ENCODE measurements at places on chromosomes 1 and 21.

DNA sequence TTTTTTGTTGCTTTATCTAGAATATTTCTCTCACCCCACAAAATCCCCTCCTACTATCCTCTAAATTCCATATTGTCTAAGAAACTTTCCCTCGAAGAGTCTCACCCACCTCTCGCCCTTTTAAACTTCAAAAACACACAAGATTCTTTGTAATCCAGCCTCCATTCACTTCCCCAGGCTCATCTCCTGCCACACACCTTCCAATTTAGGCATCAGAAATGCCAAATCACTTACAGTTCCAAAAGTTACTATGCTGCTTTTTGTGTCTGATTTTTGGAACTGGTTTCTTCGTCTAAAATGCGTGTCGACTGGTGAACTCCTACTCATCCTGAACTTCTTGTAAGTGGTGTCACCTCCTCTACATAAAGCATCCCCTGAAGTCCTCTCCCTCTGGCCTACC is 482.4 kb upstream of the CAMK1G start:
- no peak for DNase-seq

DNA sequence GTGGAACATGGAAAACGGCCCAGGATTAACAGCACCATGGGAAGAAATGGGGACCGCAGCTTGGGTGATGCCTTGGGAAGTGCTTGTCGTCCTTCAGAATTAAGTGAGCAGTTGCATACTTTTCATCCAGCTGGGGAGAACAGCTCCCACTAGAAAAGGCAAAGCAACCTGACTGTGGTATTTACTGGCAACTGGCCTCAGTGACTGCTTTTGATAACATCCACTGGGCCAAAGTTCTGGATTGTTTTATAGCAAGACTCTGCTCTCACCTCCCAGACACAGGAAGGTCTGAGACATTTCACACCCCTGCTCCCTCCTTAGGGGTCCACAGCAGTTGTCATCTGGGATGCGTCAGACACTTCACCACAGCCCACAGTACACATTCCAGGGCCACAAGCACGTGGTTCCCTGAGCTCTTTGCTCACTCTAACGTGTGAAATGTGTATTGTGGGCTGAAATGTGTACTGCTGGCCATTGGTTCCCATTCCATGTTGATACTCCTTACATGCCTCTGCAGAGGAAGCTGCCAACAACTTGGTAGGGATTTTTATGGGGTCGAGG is 6.6 kb downstream of the PAPPA2 start:
- DNase-seq = no peak

DNA sequence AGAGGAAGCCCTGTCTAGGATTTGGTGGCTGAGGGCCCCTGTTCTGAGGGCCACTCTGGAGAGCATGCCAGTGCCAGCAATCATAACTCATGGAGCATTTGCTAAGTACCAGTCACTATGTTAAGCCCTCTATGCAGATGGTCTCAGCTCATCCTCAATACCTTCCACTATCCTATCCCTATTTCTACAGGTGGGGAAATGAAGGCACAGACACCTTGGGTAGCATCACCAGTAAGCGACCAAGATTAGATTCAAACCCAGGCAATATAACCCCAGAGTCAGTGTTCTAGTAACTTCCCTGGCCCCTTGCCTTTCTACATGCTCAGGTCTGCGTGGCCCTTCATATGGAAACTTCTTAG is 7.9 kb upstream of the NBPF1 start:
- no peak for DNase-seq

- DNase-seq = no peak
Measured at GRCh38 chr1:50779801-50780200, 180.3 kb downstream of the FAF1 start.

DNA sequence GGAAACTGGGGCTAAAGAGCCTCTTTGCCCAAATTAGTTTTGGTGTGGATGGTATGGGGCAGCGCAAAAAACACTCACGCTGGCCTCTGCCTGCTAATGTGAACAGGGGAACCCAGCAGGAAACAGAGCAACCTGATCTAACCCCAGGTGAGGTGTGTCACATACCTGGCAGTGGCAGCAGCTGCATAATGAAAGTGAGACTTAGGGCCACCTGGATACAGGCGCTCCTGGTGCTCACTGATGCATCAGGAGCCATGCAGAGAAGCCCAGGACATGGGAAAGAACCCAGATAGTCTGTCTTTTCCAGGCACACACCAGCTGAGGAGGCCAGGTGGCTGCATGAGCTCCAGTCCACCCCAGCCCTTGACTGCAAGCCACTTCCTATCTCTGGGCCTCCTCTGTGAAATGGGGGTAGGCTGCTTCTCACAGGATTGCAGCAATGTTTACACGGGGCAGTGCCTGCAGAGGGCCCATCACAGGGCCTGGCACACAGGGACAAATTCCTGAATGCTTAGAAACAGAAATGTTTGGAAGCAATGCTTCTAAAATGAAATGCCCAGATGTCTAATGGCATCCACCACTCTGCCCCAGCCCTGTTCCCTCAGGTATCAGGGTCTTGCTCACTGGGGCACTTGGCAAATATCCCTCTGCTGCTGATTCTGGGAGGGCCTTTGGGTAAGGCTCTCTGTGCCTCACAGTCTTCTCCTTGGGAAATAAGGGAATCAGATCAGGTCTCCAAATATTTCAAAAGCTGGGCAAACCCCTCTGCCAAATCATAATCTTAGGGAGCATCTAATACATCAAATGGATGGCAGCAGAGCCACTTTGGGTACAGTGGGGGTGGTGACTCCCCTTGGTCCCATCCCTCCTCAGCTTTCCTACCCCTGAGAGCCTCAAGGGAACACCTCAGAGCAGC is 19.9 kb downstream of the DHCR24 start:
- DNase-seq = no peak

- DNase-seq = no peak
Measured at GRCh38 chr1:204150702-204151551, 917 bp downstream of the ETNK2 start.

- no peak for DNase-seq
Measured at GRCh38 chr1:28811766-28812668, at the start of gene OPRD1. TSS of gene OPRD1 (plus strand) at chr1:28812170. CDS start at chr1:28812384, 214 bp downstream.

All from left kidney (tissue), 8 donors.